ENCODE measurements at places on chromosomes 7 and 10.

DNA sequence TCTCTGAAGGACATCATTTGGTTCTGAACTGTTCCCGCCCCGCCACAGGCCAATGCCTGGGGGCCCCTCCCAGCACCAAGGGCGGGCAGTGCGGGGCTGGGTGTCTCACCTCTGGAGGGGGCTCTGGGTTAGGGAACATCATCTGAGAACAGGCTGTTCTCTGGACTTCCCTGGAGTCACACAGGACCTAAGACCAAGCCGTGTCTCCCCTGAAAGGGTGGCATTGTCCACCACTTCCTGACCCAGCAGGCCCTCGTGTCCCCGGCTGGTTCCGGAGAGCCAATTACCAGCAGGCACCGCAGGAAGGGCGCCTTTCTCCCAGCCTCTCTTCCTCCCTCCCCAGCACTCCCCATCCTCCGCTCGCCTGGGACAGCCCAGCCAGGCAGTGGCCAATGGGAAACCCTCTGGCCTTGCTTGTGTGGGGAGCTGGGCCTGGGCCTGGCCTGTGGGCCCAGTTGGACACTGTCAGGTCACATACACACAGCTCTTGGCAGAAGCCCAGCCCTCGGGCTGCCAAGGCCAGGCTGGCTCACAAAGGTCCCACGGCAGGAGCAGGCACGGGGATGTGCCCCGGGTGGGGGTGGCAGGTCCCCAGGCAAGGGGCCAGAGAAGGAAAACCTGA is 119.5 kb downstream of the SPDYE5 start:
- no peak for DNase-seq

DNA sequence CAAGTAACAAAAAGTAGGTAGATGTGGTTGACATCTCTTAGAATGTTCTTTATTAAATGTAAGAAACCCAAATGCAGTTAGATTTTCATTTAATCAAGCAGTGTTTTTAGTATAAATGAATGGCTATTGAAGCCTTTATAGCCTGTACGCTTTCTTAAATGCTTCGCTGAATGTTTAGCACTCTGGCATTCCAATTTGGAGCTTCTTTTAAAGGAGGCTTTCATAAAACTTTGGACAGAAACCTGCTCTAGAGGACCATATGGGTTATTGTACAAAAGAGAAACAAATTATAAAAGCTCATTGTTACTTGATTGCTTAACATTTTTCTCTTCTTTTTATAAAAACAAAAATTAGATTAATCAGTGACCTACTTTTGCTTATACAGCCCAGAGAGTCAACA is 59.5 kb downstream of the KCND2 start:
- DNase-seq = no peak

- no peak for DNase-seq
Measured at GRCh38 chr7:29330136-29330535, 135.6 kb downstream of the CHN2 start.

DNA sequence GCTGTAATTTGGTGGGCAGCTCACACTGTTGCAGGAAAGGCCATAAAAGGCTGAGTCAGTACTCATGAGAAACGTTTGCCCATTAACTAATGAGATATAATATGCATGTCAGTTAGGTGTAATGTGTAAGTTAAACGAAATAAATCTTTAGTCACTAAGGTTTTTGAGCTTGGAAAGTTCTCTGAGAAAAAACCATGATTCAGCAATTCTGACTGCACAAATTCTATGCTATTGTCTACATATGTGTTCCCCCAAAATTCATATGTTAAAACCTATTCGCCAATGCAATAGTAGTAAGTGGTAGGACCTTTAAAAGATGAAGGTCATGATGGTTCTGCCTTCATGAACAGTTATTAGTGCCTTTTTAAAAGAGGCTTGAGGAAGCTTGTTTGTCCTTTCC is 559.7 kb upstream of the LRRTM3 start:
- DNase-seq = no peak

DNA sequence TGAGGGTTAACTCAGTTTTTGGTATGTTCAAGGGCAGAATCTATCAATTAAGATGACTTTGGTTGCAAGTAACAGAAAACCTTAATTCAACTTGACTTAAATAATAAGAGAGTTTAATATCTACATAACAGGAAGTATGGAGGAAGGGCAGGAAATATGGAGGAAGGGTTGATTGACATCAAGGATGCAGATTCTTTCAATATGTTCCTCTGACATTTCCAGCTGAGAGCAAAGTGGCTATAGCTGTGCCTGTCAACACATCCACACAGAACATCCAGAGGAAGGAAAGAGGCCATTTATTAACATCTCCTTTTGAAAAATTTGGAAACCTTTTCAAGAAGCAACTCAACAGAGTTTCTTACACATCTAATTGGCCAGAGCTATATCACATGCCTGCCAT is 19.4 kb upstream of the RALA start:
- no peak for DNase-seq

- DNase-seq = no peak
Measured at GRCh38 chr7:151716323-151716722, 160.6 kb downstream of the PRKAG2 start.

- no peak for DNase-seq
Measured at GRCh38 chr7:85160223-85160622, 26.6 kb downstream of the SEMA3D start.

DNA sequence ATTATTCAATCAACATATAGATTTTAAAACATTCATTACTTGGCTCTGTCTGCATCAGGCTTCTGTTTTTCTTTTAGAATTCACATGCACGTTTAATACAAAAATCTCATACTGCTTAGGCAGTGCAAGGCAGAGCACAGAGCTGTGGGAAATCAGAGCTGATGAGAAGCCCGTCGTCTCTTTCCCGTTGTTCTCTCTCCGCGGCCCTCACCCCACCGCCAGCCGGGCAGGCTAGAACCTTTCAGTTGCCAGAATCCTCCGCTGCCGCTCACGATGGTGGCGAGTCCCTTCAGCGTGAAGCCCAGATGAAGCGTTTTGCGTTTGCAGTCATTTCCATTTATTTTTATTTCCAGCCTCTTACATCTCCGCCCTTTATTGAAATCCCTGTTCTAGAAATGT is 648.2 kb downstream of the SDK1 start:
- no peak for DNase-seq

GRCh38 chr7:22726345-22726906 is 574 bp upstream of the IL6 start:
- DNase-seq = peak; percentile 89

GRCh38 chr10:8738987-8739386 is 684.5 kb downstream of the GATA3 start:
- no peak for DNase-seq

- DNase-seq = no peak
Measured at GRCh38 chr7:101547916-101548661, 81.0 kb downstream of the MYL10 start.

GRCh38 chr7:107860981-107861652 is 29.9 kb upstream of the DLD start:
- no peak for DNase-seq

- DNase-seq = no peak
Measured at GRCh38 chr10:113038183-113038582, 88.1 kb downstream of the TCF7L2 start.

GRCh38 chr10:48197236-48197899 is 77.1 kb downstream of the FRMPD2 start:
- no peak for DNase-seq

DNA sequence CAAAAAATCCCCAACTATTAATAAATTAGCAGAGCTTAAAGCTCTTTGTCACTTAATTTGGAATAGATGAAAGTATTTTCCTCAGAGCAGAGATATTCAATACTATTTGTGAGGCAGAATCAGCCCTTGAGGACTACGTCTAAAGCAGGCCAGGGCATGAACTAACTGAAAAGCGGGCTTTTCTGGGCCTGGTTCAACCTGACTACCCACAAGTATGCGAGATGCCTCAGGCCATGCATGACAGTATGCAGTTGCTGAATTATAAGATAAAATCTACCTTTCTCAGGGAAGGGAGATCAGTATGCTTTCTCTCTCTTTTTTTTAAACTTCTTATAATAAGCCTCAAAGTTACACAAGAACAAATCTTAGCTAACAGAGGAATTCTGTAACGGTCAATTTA is 20.1 kb downstream of the TMEM168 start:
- DNase-seq = no peak

DNA sequence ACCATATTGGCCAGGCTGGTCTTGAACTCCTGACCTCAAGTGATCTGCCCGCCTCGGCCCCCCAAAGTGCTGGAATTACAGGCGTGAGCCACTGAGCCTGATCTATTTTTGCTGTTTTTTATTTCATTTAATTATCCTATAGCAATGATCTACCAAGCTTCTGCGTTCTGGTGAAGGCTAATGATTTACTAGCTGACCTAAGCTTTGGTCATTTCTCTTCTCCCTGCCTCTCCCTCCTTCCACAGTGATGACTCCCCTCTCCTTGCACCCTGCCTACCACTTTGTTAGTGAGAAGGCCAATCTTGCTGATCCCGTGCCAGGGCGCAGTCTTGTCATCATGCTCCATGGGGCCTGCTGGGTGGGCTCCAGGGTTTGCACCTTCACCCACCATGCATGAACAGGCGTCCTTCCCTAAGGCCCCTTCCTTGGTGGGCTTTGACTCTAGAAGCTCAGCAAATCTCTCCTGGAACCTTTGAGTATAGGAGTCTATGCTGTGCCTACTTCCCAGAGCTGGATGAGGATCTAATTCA is 11.9 kb upstream of the ZCCHC24 start:
- no peak for DNase-seq

GRCh38 chr7:123797673-123798531 is 47.1 kb upstream of the HYAL4 start:
- DNase-seq = peak; percentile 87

DNA sequence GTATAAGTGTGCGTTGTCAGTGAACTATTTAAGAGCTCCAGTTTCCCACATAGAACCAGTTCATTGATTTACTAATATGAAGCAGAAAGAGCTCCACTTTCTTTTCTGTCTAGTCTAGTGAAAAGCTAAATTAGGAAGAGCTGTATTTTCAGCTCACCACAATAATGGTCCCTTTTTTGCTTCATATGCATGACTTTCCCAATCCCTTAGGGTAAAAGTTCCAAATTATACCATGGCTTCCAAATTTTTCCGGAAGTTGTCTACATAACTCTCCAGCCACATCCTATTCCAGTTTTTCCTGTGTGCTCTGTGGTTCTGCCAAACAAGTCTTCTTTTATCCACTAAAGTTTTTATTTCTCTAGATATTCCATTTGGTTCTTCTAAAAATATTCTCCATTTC is 685.2 kb downstream of the REEP3 start:
- no peak for DNase-seq

- DNase-seq = no peak
Measured at GRCh38 chr7:92595281-92595680, 5.1 kb upstream of the FAM133B start.

DNA sequence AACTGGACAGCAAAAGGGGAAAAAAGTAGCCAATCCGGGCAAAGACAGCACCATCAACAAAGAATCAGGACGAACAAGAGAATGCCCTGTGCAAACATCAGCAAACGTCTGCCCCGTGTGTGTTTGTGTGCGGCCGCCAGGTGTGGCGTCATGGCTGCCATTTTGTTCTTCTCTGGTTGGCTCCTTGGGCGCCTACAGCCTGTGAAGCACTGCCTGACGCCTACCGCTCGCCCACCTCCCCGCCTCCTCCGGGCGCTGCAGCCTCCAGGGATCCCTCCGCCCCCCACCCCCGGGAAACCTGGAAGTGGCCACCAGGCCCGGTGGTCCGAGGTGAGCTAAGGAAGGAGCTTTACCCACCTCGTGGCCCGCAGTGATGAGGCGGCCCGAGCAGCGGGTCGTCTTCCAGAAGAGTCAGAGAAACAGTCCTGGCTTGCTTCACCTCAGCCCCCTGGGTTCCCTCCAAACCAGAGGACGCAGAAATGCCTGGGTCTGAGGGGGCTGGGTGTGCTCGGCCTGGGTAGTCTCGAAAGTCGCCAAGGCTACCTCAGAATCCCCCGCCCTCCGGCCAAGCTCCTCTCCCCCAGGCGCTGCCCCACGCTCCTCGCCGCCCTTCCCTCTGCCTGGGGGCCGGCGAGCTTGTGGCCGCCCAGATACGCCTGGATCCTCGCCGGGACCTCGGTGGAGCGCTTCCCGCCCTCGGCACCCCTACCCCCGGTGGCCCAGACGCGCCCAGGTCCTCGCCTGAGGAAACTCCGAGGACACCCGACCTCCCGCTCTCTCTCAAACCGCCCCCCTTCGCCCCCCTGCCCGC is 61.8 kb upstream of the IL6 start:
- DNase-seq = no peak

DNA sequence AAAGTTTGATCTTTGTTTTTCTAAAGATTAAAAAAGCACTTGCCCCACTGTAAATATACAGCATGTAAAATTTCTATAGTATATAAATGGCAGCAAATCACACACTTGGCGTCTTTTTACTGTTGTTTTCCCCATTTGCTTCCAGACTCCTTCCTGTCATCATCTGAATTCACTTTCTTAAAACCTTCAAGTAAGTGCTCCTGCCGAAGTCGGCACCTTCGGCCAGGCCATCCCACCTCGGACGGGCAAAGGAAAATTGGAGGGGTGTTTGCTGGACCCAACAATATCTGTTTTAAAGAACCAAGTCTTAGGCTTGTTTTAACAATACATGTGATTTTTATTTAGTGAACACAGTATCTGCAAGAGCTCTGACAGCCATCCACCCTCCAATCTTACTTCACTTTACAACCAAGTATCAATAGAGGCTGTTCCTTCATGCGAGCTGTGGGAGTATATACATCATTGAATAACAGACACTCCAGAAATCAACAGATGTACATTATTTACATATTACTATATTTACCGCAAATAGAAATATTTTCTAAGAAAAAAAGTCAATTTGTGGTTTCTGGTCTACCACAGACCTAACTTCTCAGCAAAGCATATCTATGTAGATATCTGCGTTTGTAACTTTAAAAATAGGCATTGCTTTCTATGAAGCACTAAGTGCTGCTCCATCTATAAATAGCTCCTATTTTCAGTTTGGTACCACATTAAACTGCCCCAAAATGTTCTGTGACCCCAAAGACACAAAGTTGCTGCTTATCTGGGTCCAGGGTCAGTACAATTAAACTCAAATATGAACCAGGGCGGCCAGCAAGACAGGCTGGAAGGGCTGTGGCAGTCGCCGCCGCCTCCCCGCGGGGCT is 110.7 kb downstream of the CYTH3 start:
- no peak for DNase-seq

- no peak for DNase-seq
Measured at GRCh38 chr10:116721547-116722392, 20.6 kb downstream of the HSPA12A start.

- DNase-seq = no peak
Measured at GRCh38 chr7:150568714-150569113, 1.5 kb downstream of the GIMAP4 start.

DNA sequence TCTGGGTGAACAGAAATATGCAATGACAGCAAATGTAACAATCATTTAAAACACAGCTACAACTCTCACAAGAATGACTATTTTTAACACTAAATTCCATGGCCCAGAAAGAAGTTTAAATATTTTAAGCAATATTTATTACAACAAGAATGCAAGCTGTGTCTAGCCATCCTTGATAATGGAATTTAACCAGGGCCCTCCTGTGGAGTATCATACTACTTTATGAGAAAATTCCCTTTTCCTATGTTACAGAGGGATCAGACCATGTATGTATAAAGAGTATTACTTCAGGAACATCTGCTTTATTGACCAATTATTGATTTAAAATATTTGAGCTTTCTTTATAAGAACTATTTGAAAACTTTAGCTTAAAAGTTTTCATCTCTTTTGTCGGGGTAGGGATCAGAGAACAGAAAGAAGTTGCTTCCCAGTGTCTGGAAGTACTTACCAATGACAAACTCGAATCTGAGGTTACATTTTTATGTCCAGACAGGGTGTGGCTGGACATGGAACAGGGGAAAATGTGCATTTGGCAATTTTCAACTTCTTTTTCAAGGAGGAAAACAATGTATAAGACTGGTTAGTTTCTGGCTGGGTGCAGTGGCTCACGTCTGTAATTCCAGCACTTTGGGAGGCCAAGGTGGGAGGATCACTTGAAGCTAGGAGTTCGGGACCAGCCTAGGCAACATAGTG is 48.3 kb upstream of the NRBF2 start:
- DNase-seq = no peak

Data from DMS53 (cell line).